Caco-2 (cell line): ENCODE measurements at places on chromosomes 4 and X.

GRCh38 chr4:184620212-184620867 is 28.9 kb downstream of the CASP3 start:
- DNase-seq, result no peak

DNA sequence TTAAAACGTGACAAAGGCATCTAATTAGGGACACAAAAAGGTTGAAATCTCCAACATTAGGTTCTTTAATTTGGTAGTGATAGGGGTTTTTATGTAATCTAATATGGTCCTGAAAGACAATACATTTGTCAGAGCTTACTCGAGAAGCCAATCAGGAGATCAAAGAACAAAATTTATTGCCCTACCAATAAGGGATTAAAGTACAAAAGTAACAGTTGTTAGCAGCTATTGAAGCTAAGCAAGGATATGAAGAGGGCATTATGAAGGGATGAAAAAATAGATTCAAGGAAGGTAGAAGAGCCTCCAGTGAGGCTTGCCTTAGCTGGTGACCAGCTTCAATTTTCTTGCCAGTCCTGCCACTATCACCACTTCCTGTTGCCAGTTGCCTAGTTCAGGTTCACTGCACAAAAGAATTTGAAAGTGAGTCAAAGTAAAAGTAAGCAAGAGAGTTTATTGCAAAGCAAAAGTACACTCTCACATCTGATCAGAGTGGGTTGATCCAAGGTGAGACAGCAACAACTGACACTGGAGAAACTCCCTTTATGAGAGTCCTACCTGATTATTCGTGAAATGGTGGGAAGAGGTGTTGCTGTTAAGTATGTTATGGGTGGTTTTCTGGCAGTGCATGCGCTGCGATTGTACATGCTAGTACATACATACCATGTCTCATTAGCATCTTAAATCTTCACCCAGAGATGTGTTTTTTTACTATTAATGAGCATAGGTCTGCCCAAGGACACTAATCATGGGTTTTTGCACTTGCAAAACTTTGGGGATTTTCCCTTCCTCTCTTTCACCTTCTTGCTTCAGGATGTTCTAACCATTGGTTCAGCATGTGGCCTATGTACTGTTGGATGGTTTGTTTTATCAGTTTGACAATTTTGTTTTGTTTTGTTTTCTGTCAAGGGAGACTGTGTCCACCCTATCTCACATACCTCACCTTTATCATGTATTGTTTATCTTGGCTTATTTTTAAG is 263.2 kb upstream of the ITM2A start:
- no peak for DNase-seq

- DNase-seq, result no peak
Measured at GRCh38 chr4:37464373-37465128, 220.0 kb downstream of the NWD2 start.

GRCh38 chr4:89658701-89659024 is 178.3 kb downstream of the SNCA start:
- no peak for DNase-seq

DNA sequence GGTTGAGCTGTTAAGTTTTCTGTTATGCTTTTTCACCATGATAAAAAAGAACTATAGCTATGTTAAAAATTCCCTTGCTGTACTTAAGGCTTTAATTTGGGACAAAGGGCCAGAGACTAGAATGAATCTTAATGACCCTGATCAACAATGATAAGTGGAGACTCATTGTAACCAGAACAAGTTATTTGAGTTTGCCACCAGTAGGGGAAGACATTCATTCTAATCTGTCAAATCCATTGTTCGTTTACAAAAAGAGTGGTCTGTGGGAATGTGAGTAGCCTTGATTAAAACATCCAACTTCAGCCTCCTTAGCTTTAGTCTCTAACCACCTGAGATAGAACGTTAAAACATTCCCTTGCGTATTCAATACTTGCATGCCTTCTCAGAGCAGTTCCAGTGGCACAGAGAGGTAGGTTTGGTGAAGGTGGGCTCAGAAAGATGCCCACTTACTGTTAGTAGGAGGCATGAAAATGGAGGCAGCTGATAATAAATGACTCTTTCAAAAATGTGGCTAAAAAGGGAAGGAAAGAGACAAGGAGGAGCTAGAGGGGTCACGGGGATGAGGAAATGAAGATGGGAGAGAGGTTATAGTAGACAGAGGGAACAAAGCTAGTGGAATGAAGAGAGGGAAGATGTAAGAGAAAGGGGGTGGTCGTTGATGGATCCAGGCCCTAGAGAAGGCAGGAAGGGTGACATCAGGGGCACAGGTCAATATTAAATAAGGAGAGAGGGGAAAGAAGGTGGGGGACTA is 66.2 kb downstream of the EGF start:
- DNase-seq, result no peak

DNA sequence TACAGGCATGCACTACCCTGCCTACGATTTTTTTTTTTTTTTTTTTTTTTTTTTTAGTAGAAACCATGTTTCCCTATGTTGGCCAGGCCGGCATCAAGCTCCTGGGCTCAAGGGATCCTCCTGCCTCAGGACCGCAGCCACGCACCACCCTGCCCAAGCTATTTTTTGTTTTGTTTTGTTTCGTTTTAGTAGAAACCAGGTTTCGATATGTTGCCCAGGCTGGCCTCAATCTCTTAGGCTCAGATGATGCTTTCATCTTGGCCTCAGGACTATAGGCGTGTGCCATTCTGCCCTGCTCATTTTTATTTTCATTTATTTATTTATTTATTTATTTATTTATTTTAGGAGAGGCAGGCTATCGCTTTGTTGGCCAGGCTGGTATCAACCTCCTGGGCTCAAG is 1.2 kb upstream of the SSX3 start:
- no peak for DNase-seq

- DNase-seq, result no peak
Measured at GRCh38 chr4:136025540-136025939, 1506.8 kb downstream of the PCDH18 start.

GRCh38 chr4:165433529-165433928 is 54.7 kb downstream of the CPE start:
- DNase-seq, result no peak

- DNase-seq, result no peak
Measured at GRCh38 chr4:138658518-138658917, 357.1 kb upstream of the NOCT start.

DNA sequence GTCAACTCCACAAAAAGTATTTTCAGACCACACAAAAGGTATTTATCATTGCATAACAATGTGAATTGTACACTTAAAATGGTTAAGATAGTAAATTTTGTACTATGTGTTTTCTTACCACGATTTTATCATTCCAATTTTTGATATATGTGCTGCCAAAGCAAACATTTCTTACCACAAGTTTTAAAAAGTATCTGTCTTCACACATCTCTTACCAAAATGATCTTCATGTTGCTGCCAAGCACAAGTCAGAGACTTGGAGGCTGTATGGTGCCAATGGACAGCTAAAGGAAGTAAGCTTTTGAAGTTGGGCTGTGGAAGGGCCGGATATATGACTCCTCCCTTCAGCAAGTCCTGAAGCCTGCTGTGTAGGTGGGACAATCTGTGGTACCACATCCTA is 67.9 kb downstream of the TMLHE start:
- no peak for DNase-seq

DNA sequence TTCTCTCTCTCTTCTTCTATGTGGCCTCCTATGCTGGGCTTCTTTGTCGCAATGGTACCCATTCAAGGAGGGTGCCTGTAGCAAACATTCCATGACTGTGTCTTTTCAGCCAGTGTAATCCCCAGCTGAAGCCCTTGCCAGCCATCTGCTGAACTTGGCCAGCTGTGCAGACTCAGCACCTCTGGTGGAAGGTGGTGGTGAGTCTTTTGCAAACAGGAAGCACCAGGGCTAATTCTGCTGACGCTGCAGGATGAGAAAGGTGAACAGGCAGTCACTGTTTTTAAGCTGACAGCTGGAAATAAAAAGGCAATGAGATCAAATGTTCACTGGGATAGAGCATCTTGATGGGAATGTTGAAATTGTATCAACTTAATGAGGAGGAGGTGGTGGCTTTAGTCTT is 298.7 kb upstream of the CLNK start:
- DNase-seq, result no peak

GRCh38 chr4:188993871-188994270 is 854.6 kb downstream of the TRIML1 start:
- no peak for DNase-seq

DNA sequence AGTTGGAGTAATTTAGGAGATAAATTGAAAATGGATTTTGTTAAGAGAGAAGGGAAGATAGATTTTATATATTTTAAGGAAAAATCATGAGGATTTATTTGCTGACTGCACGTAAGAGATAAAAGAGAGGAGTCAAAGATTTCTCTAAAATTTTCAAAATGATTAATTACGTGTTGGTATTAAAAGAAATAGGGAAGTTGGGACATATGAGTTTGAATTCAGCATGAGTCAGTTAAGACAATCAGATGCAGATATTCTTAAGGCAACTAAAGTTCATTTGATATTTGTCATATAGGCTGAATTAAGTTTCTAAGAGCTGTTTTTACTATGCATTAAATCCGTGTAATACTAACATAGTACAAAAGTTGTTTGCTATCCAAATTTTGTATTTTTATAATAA is 46.9 kb downstream of the TET2 start:
- no peak for DNase-seq

DNA sequence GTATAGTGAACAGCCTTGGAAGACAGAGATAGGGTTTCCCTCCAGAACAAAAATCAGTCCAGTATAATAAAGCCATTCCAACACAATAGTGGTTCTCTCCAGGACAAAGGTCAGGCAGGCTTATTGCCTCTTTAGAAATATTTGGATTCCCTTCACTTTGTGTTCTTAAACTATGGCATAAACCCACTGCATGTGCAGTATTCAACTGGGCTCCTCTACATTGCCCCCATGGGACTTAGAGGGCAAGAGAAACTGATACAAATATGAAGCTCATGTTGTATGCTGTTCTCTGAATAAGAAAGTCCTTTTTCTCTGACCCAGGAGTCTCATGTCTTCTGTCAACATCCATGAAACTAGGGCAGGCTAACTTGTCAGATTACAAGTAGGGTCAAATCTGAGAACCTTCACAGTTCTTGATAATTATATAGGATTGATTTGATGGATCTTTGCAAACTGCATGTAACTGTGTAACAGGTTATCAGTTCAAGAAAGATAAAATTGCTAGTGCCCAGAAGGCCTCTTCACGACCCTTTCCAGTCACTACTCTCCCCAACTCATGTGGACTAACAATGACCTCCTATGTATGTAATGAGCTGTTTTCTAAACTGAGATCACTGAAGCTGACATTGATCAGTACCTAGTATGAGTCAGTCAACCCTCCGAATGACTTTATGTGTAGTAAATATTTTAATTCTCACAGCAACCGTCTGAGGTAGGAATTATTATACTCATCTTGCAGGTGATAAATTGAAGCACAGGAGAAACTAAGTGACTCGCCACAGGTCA is 31.9 kb upstream of the FAM9C start:
- DNase-seq, result no peak

DNA sequence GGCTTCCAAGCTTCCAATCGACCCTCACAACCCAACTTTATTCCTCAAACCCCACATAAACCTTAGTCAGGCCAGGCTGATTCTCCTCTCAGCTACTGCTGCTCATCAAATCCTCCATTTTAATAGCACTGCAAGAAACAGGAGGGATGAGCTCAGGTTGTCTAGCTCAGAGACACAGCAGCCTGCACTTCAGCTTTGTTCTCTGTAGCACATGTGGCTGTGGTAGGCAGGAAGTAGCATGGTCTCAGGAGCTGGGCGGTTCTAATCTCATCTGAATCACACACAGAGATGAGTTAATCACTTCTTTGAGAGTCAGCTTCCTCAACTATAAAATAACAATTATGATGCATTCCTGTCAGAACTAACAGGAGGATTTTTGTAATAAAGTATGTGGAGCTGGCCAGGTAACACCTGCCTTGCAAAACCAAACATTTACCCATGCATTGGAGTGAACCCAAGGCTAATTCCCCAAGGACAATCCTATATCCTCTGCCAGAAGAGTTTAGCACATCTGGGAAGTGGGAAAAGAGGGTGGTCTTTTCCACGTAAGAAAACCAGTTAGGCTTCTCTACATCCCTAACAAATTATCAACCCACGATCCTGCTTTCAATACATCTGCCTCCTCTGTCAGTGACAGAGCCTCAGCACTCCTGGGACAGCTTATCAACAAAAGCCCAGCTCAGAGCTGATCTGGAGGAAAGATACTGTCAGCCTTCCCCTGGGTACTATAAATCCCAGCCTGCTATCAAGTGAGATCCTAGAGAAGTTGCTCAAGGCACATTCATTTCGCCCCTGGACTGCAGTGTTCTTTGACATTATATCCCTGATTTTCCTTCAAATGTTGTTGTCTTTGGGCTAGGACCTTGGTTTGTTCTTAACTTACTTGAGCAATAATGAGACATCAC is 32.8 kb downstream of the ELOVL6 start:
- no peak for DNase-seq

DNA sequence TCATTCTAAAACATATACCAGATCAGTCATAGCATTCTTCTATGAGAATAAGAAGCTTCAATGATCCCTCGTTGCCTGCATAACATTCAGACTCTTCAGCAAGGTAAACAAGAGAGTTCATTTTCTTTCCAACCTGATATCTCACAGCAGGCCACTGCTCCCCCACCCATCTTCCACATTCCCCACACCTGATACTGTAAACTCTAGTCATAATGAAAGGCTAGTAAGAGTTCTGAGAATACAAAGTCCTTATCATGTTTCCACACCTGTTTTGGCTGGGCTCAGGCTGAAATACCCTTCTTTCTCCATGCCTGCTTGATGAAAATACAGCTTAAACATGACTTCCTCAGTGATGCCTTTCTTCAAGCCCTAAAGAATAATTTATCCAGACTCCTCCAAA is 2.3 kb upstream of the AASDH start:
- no peak for DNase-seq

DNA sequence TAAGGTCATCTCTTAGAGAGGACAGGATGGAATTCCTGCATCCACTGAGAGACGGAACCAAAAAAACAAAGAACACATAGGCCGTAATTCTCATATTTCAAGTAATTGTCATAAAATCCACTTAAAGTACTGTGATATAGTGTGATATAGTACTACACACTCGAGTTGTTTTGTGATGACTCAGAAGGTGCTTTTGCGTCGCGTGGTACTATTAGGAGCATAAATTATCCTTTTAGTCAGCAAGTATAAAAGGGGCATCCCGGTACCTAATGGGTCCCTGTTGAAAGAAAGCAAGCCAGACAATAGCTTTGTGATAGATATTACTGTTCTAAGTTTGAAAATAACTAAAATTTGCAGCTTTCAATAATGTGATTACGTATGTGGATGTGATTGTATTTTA is 55.3 kb downstream of the GPR143 start:
- DNase-seq, result no peak

GRCh38 chr4:41882625-41883347 is 52.4 kb upstream of the TMEM33 start:
- DNase-seq, result peak; percentile 38
